Lower leg skin (tissue), 4 donors: ENCODE measurements at places on chromosomes 5 and 9. TPM values are rescaled to one million over a fixed set of nuclear protein-coding genes. Genes with fewer than 3 reads are reported as not detected.

The SH3RF2 gene
- total RNA-seq, result 109 TPM

The VCAN gene
- 39.7 TPM for total RNA-seq

The TYRP1 gene
- 67.4 TPM for total RNA-seq

The PCDHB5 gene
- 1.4 TPM for total RNA-seq

The P4HA2 gene
- 18.0 TPM for total RNA-seq

The MTX3 gene
- total RNA-seq, result 13.9 TPM

The RMRP gene
- 1,358 TPM for total RNA-seq

The PAEP gene
- 0.71 TPM for total RNA-seq

GRCh38 chr5:140785905-140786686, at the start of gene PCDHA1:
TSS of gene PCDHA1 (plus strand) at chr5:140786140.
- no peak for DNase-seq

- no peak for DNase-seq
Measured at GRCh38 chr5:59764361-59764760, 129.2 kb downstream of the PDE4D start.

GRCh38 chr9:107363516-107364152, 80.6 kb downstream of the RAD23B start:
- no peak for DNase-seq

GRCh38 chr9:126144196-126144595, 182.4 kb upstream of the MVB12B start:
- DNase-seq, result no peak

GRCh38 chr5:141958546-141959172, 657 bp upstream of the PCDH12 start:
- DNase-seq, result peak; percentile 85

DNA sequence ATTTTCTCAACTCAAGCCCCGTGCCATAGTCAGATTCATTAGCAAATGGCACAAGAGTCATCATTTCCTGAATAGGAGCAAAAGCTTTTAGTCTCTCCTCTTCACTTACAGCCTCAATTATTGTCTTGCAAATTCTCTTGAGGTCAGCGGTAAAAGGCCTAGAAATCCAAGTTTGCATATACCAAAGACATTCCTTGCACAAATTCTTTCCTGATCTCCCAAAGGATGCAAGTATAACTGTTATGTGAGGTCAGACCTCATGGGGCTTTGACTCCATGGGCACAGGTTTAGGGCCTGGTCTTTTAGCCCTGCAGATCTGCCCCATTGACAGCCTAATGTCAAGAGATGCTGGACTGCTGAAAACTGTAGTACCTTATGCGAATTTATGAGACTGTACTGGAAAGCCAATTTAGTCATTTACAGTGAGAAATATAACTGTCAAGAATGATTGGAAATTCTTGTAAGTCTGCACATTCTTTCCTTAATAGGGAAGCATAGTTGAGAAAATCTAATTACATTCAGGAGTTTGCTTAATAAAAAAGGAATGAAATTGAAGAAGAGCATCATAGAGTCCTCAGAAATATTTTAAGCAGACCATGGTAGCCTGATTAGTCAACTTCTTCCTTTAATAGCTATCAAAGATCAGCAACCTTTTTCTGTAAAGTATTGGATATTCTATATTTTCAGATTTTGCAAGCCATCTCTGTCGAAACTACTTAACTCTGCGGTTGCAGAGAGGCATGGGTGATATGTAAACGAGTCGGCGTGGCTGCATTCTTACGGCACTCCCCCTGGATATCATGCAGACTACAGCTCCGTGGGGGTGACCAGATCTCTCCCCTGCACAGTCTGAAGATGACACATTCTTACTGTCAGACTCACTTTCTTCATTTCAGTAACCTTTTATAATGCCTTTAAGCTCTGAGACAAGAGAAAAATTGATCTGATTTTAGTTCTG, 45.2 kb downstream of the GCNT4 start:
- no peak for DNase-seq

GRCh38 chr9:130400870-130401269, 43.9 kb upstream of the ASS1 start:
- DNase-seq, result no peak

DNA sequence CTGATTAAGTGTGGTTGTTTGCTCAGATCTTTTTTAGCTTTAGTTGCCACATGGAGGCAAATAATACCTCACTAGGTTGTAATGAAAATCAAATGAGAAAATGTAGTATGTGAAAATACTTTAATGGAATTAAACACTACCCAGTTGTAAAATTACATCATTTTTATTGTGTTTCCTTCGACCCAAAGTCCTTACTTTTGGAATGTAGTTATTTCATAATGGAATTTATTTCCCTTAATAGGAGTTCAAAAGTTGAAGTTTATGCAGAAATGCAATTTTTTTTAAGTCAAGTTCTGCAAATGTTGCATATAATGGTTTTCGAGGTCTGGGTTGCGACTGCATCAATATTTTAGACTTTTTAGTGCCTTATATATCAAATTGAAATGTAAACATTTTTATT, 31.0 kb downstream of the TNPO1 start:
- DNase-seq, result no peak

DNA sequence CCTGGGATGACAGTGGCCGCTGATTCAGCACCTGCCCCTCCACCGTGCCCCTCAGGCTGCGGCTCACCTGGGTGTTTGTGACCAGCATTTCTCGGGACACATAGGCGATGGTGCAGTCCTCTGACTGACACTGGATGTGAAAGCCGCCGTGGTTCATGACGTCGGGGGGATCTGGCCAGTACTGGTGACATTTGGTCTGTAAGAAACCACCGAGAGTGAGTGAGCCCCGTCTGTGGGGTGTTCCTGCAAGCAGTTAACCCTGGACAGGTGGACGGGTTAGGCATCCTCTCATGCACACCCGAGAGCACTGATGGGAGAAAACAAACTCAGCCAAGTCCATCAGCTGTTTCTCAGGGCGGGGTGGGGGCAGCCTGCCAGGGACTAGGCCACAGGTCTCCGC, 62.5 kb upstream of the EPB41L4B start:
- DNase-seq, result no peak

DNA sequence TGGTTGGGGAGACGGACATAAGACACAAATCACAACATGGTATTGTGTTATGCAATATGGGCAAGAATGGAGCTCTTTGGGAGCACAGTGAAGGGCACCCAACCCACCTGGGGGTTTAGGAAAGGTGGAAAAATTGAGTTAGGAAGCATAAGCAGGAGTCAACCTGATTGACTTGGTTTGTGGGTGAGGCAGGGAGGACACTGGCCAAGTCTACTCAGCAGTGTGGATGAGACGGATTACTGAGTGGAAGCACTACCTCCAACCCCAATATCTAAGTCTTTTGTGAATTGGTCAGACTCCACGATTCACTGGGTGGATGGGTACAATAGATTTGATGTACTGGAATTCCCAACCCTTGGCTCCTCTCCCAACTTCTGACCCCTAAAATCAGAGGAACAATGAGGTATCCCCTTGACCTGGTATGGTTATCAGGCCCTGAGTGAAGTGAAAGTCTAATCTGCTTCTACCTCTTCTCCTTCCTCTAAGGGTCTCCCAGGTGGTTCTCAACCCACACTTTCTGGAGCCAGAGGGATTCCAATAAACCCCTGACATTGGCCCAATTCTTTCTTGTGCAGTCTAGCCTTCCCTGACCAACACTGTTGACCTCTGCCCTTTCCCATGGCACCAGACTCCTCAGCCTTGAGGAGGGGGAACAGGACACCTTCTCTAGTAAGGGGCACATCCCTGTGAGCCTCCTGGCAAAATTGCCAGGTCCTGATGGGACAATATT, 5.2 kb downstream of the EGR1 start:
- DNase-seq, result no peak

- peak; percentile 92 for DNase-seq
Measured at GRCh38 chr5:4700069-4700468, 440.1 kb upstream of the ADAMTS16 start.
